Stimulated activated CD8-positive, alpha-beta memory T cell treated with anti-CD3 and anti-CD28 coated beads, Interleukin-15, amount 100 ng/mL, for 48 hours (primary cell): ENCODE measurements at places on chromosomes 7 and 10.

GRCh38 chr10:31318382-31318853, 598 bp upstream of the ZEB1 start:
- DNase-seq = peak; percentile 42

GRCh38 chr10:103703941-103704919, 151.1 kb downstream of the SH3PXD2A start:
- DNase-seq = no peak

DNA sequence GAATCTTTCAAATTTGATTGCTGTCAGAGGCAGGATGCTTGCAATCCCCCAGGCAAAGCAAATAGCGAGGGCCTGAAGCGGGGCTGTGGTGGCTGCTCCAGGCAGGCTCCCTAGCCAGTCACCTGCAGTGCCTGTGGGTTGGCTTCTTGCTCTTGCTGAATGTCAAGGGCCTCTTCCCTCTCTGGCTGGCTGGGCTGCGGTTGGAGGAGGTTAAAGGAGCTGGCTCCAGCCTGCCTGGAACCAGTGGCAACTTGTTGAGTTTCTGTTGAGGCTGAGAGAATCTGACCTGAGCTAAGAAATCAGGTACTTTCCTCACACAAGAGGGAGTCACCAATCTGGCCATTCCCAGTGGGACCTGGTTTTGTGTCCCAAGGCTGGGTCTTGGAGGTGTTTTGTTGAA, 134.7 kb downstream of the TMEM178B start:
- no peak for DNase-seq

- DNase-seq = no peak
These were observed 3.6 kb upstream of the ARID5B start for GRCh38 chr10:61897671-61898434.

- no peak for DNase-seq
These were observed 844.9 kb upstream of the PHF14 start for GRCh38 chr7:10128748-10129147.

GRCh38 chr10:9091530-9092093, 1037.1 kb downstream of the GATA3 start:
- no peak for DNase-seq

DNA sequence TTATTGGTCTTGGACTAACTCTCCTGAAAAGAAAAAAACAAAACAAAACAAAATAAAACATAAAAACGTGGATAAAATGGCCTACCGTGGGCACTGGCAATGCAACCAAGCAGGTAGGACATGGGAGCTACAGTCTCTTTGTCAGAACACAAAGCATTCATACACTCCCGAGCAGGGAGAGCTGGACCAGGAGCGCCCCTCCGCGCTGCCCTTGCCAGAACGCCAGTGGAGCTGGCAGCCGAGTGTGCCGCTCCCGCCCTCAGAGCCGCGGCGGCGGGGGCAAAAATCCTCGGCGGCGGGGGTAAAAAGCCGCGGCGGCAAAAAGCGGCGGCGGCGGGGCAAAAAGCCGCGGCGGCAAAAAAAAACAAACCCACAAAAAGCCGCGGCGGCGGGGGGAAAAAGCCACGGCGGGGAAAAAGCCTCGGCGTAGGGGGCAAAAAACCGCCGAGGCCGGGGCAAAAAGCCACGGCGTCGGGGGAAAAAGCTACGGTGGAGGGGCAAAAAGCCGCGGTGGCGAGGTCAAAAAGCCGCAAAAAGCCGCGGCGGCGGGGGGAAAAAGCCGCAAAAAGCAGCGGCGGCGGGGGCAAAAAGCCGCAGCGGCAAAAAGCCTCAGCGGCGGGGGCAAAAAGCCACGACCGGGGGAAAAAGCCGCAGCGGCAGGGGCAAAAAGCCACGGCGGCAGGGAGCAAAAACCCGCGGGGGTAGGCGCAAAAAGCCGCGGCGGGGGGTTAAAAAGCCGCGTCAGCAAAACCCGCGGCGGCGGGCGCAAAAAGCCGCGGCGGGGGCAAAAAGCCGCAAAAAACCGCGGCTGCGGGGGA, 418.1 kb downstream of the ZNF716 start:
- DNase-seq = no peak

DNA sequence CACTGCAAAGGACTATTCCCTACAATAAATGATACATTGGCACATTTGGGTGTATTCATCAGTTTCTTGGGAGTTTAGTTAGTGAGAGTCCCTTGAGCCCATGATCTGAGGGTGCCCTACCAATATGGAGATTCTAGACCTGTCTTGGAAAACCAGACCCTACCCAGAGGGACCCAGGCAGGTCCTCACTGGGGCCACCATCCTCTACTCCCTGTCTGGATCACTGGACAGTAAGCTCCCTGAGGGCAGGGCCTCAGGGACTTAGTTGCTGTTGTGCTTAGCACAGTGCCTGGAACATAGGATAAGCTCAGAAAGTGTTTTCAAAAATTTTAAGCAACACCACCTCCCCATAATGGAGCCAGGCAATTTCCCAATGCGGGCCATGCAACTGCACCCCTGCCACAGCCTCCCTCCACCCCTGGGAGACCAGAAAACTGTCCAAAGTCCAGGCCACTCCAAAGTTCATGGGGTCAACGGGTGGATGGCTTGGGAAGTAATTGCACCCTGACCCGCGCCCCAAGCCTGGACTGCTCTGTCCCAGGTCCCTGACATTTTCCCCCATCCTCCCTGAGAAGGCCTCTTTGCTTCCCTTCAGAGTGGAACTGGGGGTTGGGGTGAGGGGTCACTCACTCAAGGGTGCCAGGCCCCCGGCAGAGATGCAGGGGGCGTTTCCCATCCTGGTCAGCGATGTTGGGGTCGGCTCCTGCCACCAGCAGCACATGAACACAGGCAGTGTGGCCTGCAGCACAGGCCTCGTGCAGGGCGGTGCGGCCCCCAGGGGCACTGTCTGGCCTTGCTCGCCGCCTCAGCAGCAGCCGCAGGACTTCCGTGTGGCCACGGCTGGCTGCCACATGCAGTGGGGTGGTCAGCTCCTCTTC, 1.0 kb downstream of the ASB10 start:
- no peak for DNase-seq

DNA sequence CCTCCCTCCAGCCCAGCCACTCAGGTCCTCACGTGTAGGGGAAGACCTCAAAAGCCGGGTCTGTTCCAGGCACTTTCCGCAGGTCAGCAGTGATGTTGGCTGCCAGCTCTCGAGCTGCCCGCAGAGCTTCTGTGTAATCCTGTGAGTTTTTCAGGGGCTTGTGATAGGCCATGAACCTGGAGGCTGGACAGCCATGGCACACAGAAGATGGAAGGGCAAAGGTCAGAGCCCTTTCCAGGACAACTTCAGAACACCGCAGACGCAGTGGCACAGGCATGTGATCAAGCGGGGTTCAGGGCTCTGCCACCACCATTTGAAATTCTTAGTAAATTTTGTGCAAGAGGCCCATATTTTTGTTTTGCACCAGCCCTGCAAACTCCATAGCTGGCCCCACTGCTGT, 24.0 kb downstream of the NPC1L1 start:
- no peak for DNase-seq

- no peak for DNase-seq
These were observed 5.7 kb downstream of the NAT16 start for GRCh38 chr7:101174322-101174854.

- DNase-seq = no peak
These were observed 10.2 kb downstream of the HIPK2 start for GRCh38 chr7:139767561-139767982.

GRCh38 chr7:596071-596818, 76.6 kb upstream of the PDGFA start:
- no peak for DNase-seq

DNA sequence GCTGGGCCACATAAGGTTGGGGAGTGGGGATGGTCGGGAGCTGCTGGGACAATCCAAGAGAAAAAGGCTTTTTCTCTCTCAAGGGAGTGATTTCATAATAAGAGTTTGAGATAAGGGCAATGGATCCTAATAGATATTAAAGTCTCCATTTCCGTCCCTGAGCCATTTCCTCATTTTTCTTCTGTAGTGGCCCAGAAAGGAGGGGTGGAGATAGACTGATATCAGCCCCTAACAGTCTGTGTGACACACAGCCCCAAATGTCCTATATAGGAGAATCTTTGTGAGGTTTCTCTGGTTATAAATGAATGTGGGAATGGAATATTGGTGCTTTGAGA, 35.2 kb downstream of the PRSS2 start:
- DNase-seq = no peak

- DNase-seq = no peak
These were observed 19.4 kb downstream of the SLK start for GRCh38 chr10:103986360-103986759.

GRCh38 chr7:47320296-47320695, 261.6 kb downstream of the TNS3 start:
- no peak for DNase-seq
